ENCODE measurements at places on chromosomes 5 and 9.

DNA sequence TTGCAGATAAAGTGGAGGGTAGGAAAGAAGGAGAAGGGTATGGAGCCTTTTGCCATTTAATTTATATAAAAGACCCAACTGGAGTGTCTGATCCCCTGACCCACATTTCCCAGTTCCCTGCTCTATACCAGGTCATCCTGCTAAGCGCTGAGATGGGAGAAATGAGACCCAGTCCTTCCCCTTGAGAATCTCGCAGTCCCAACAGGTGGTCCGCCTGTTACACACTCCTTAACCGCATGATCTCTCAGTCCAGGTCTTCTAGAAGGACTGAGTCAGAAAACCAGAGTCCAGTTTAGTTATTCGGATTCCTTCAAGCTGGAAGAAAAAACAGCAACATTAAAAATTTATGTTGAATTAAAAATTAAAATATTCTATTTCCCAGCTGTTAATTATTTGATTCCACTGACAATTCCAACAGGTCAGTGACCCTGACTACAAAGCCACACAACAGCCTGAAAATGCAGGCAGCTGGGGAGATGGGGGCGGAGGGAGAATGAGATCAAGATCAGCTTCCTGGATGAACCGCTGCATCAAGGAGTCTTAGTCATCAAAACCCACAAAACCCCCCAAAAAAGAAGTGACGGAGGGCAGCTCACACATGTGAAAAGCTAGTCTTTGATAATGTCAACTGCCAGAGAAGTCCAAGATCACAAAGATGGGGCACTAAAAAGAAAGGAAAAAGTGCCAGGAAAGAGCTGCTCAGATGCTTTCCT is 44.0 kb downstream of the GGTA1 start:
- peak; percentile 31 for DNase-seq

DNA sequence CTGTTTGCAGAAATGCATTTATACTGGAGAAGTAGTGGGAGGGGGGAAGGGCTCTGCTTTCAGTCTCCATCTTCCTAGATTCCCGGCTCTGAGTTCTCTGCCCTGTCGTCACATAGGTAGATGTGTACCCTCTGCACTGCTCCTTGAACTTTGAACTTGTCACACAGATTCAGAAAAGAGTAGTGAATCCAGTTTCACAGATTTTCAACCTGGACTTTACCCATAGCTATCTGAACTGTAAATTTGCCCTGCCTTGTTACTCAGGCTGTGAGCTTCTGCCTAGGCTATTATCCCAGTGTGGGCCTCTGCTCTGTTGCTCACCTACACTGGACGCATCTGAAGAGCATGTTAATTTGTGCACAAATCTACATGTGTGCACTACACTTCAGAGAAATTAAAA is 12.8 kb upstream of the C9orf152 start:
- no peak for DNase-seq

GRCh38 chr5:181204826-181205760 is at the start of gene TRIM7:
TSS of gene TRIM7 (minus strand) at chr5:181205196. CDS start at chr5:181205110, 86 bp downstream.
- DNase-seq, result no peak

- DNase-seq, result no peak
Measured at GRCh38 chr5:20570486-20570885, 582.5 kb upstream of the CDH18 start.

DNA sequence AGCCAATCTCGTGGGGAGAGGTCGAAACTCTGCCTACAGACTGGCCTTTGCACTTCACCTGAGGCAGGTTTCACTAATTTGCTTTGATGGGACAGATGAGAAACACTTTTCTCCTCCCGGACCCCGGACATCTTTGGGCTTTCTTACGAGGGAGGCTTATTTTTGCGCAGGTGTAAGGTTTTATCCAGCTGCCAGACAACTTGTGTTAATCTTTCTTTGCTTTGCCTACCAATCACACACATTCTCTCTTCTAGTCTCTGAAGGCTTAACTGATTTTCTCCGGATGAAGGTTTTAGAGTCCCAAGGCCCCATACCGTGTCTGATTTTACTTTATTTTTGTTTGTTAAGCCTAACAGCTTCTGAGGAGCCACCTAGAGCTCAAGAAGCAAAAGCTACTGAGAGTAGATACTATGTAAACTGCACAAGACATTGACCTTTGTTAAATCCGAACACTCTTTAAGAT is 436 bp upstream of the EMB start:
- DNase-seq, result no peak

GRCh38 chr9:123246534-123246933 is 21.9 kb downstream of the STRBP start:
- no peak for DNase-seq

DNA sequence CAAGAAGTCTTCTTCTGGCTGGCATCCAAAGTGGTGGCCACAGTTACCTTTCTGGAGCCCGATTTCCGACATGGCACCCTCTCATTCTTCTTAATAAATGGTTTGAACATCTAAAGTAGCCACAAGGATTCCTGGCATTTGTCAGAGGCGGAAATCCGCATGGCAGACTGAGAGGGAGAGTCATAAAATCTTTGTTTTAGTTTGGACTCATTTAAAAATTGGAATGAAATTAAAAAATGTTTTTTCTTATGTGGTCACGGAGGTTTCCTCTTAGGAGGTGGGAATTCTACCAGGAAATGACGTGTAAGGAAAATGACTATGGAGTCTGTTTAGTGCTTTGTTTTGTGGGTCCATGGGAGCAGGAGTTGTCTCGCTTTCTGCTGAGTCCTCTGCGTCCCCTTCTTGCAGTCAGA is 133.0 kb upstream of the PTCH1 start:
- no peak for DNase-seq

- no peak for DNase-seq
Measured at GRCh38 chr9:27183701-27184100, 74.7 kb downstream of the TEK start.

DNA sequence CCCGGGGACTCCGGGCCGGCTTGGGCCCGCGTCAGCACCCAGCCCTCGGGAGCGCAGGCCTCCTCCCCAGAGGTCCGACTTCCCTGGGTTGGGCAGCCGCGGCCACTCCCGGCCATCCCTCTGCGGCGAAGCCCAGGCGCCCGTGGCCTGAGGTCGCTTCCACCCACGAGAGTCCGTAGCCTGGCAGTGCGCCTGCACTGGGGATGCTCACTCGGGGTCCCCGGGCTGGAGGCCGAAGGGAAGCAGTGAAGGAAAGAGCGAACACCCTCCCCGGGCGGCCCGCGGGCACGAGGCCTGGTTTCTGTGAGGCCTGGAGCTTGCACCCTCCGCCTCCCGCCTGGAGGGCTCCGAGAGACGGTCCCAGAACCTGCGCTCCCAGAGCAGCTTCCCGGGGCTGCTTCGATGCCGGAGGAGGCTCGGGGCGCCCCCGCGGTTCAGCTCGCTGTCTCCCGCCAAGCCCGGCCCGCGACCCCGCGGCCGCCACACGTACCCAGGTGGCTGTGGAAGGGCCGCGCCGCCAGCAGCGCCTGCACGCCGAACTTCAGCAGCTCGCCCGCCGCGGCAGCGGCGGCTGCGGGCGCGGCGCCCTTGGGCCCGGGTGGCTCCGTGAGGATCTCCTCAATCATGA is 607 bp downstream of the BARX1 start:
- no peak for DNase-seq

Data from activated CD8-positive, alpha-beta memory T cell treated with anti-CD3 and anti-CD28 coated beads, Interleukin-2, amount 50 U/mL, for 4 hours (primary cell).